Kidney capillary endothelial cell (primary cell): ENCODE measurements at places on chromosomes 1 and 21.

GRCh38 chr1:115112496-115113375 lies 23.4 kb upstream of the TSPAN2 start:
- DNase-seq: peak; percentile 44

- DNase-seq: no peak
These were observed 25.0 kb upstream of the DISP3 start for GRCh38 chr1:11453742-11454491.

DNA sequence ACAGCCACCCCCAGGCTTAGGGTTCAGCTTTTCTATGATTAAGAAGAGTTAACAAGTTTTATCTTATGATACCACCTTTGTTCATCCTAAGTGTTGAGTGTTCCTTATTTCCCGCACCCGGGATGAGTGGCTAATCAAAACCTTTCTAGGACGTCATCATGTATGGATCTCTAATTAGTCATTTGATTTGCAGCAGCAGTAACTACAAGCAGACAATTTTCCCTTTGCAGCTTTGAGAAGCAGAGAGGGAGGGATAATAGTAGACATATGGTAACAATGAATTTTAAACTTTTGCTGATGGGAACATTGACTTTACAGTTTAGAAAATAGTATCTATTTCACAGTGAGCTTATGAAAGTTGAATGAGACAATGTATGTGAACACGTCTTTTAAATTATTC lies 30.8 kb upstream of the SLC35F3 start:
- DNase-seq: no peak

- DNase-seq: no peak
These were observed 20.1 kb downstream of the ECE1 start for GRCh38 chr1:21270086-21270689.

- no peak for DNase-seq
These were observed 515.0 kb downstream of the COL11A1 start for GRCh38 chr1:102593276-102593675.

GRCh38 chr1:225944951-225945350 lies 3.9 kb upstream of the LEFTY2 start:
- no peak for DNase-seq

- no peak for DNase-seq
These were observed 240.5 kb downstream of the LTN1 start for GRCh38 chr21:28752131-28752530.

GRCh38 chr1:17040135-17040534 lies 13.7 kb downstream of the SDHB start:
- no peak for DNase-seq

GRCh38 chr1:190452272-190452848 lies 25.3 kb downstream of the BRINP3 start:
- no peak for DNase-seq

DNA sequence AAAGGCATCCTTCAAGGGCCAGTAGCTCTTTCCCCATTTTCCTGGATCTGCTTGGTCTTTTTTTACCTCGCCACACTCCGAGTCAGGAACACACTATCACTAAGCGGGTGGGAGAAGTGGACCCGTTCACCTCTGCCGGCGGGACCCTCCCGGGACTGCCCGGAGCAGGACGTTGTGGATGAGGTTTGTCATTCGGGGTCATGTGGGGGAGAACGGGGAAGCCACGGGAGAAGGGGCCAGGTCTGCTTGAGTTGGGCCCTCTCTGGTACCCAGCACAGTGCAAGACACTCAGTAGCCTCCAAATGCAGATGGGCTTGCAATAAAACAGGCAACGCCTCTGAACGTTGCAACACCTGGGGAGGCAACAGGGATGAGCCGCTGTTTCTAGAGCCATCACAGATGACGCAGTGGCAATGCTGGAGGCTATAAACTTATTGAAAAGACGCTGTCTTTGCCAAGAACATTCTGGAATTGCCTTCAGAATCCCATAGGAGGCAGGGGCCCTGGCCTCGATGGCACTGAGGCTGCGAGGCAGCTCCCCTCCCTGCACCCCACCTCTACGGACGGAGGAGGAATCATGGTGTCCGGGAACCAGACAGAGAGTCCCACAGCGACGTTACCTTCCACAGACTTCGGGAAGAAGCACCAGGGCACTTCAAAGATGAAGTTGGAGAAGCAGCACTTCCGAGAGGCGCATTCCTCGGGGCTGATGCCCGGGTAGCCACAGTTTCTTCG lies 3.8 kb downstream of the TFF2 start:
- no peak for DNase-seq

GRCh38 chr1:79847700-79848099 lies 841.2 kb upstream of the ADGRL4 start:
- no peak for DNase-seq

GRCh38 chr1:55708781-55709180 lies 493.6 kb upstream of the USP24 start:
- DNase-seq: no peak

DNA sequence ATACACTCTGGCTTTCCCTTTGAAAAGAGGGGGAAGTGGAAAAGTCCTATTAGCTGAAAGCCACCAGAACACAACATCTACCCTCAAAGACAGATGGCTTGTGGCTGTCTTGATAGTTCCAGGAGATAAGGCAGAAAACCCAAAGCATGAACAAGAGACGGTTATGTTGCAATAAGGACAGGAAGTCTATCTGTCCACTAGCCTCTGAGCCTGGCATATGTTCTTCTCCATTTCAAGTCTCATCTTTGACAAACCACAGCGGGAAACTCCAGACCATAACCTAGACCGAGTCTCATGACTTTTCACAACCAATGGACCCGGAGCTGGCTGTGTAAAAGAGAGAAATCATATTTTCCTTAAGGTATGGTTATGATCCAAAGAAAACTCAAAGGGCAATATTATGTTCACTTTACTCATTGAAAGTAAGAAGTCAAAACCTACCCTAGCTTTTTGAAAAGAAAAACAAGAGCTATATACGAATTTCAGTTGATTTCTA lies 33.8 kb downstream of the DUSP10 start:
- no peak for DNase-seq

DNA sequence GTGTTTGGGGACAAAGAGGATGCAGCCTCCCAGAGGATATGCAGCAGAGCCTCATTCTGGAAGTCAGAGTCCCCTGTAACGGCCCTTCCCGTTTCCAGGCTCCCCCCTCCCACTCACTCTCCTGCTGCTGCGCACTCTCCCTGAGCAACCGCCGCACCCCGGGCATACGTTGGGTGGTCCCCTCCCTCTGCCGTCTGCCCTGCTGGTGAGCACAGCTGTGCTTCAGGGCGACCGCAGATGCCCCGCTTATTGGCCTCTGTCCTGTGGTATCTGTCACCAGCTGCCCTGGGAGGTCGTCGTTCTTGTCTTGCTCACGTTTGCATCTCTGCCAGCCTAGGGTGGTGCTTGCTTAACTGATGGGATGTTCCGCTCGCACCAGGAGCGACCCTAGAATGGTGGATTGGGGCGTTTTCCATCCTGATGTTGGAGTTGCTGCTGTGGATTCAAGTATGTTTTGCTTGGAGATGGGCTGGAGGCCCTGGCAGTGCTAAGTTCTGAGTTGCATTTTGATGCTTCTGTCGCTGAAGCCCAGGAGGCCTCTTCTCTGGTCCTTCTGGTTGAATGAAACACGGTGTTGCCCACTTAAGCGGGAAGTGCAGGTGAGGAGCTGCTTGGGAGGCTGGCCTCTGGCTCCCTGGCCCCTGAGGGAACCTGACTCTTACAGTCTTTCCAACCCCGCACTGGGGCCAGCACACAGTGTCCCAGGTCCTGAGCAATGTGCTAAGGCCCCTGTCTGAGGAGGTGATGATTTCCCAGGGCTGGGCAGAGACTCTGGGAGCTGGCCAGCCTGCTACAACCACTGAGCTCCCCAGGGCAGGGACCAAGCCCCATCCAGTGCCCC lies 3.2 kb downstream of the TMEM201 start:
- DNase-seq: no peak

DNA sequence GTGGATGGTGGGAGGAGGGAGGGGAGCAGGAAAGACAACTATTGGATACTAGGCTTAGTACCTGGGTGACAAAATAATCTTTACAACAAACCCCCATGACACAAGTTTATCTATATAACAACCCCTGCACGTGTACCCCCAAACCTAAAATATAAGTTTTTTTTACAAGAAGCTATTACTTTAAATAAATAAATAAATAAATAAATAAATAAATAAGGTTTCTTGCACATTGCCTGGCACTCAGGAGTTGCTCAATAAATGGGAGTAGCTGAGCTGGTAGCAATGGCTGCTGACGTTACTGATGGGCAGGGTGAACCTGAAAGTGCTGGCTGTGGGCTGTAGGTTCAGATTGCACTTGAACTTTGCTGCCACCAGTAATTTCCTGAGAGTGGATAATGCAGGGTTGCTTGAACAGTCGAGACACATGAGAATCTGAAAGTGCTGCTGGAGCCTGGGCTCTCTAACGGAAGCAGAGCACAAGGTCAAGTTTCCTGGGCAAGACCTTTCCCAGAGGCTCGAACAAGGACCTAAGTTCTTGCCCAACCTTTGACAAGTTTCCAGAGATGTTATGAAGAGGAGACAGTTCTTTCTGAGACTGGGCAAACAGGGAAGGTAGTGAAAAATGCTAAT lies 14.8 kb upstream of the KCNE2 start:
- DNase-seq: no peak

GRCh38 chr1:214106375-214106774 lies 118.6 kb downstream of the PROX1 start:
- no peak for DNase-seq

GRCh38 chr1:228405200-228405978 lies 1.2 kb downstream of the TRIM11 start:
- DNase-seq: no peak
